ENCODE measurements at places on chromosomes 6 and 20. TPM values are rescaled to one million over a fixed set of nuclear protein-coding genes. Genes with fewer than 3 reads are reported as not detected.
A peak's percentile ranks its signal among the peaks of the same experiment; 100 is the strongest.

The TCF15 gene
- total RNA-seq, result not detected

The DUSP15 gene
- not detected for total RNA-seq

The C4A gene
- 7.0 TPM for total RNA-seq

The CTCFL gene
- total RNA-seq, result not detected

The IP6K3 gene
- not detected for total RNA-seq

The SLC2A10 gene
- 28.6 TPM for total RNA-seq

The MYLIP gene
- 29.2 TPM for total RNA-seq

The ZNF341 gene
- total RNA-seq, result 5.6 TPM

The PAK1IP1 gene
- total RNA-seq, result 15.2 TPM

The CEP162 gene
- total RNA-seq, result 6.0 TPM

DNA sequence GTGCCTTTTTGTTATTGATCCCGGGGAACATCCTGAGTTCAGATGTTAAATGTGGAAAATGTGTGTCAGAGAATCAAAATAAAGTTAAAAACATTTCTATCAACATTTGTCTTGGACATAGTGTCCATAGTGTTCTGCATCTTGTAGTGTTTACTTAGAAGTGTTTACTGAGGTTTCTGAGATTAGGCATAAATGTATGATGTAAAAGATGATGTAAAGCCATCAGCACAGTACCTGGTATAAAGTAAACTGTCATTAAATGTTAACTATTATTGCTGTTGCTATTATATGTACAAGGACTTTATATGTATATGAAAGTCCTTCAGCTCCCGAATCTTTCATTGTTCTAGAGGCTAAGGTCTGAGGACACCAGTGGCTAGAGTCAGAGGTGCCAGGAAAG lies 28.2 kb upstream of the VEGFA start:
- DNase-seq, result no peak

- no peak for DNase-seq
These were observed 144.7 kb downstream of the ERMARD start for GRCh38 chr6:169895926-169896761.

- DNase-seq, result no peak
These were observed 152.9 kb downstream of the SOD2 start for GRCh38 chr6:159540152-159540551.

DNA sequence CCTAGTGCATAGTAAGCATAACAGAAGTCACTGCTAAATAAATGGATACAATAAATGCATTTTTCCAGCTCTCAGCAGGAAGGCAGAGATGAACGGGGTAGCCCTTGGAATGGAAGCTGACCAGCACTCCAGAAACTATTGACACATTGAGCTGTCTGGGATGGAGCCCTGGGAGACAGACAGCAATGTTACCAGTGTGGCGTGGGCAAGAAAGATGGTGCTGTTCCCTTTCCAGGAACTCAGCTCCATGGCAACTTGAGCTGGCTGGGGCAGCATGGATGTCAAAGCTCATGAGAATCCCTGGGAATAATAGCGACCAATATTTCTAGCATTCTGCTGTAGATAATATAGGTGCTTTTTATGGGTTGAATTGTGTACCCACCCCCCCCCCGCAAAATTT lies 104.3 kb upstream of the PTPRT start:
- DNase-seq, result no peak

- DNase-seq, result peak; percentile 84
These were observed 4.0 kb upstream of the ZMYND8 start for GRCh38 chr20:47360297-47361056.

- DNase-seq, result no peak
These were observed 20.9 kb upstream of the PTPRK start for GRCh38 chr6:128541261-128541660.

DNA sequence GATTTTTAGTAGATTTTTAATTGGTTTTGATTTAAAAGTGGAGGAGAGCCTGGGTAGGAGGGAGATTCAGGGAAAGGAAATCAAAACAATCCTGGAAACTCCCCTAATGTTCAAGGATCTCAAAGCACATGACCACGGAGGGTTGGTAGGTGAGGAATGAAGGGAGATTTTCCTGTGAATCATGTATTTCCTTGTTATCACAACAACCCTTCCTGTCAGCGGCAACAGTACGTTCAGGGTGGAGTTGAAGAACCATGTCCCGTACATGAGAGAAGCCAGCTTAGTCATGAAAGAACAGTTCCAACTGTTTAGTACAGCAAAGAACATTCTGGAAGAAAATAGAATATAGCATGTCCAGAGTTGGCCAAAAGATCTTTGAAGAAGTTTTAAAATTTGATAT lies 79.4 kb upstream of the SCAF8 start:
- peak; percentile 1 for DNase-seq

DNA sequence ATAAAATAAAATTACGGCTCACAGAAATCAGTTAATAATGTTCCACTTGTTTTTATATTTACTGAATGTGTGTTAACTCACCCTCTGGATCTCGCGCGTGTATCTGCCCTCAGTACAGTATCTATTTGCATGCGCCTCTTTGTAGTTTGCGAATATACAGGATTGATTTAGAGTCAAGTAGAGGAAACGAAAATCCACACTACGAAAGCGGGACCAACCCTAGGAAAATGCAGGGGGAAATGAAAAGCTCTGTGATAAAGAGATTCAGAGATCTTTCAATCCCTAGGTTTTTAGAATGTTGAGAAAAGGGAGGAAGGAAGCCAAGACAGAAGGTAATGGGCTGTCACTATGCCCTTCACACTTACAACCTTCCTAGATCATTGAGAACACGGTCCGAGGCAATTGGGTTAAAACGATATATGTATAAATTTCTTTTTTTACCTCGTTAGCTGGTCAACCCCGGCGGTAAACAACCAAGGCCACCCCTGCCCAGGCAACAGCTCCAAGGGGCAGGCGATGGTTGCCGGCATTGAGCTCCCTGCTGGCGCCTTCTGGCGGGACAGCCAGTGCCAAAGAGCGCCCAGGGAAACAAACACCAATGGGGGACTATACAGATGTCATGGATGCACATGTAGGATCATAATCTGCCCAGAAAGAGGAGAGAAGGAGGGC lies 792 bp upstream of the FUT9 start:
- peak; percentile 6 for DNase-seq

- DNase-seq, result no peak
These were observed 23.1 kb upstream of the DNAAF9 start for GRCh38 chr20:3430376-3431069.

DNA sequence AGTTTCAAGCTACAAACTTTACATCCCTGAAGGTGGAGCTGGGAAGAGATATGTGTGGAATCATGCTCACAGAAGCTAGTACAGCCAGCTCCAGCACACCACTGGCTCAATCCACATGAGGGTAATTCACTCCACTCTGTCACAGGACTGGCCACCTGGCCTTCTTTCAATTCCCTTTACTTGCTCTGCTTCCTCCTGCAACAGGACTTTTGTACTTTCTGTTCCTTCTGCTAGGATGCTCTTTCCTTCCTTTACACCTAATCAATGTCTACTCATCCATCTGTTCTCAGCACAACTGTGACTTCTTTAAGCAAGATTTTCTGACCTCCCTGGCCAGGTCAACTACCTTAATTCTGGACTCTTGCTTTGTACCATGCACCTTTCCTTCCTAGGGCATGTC lies 39.4 kb upstream of the MYB start:
- DNase-seq, result no peak

- no peak for DNase-seq
These were observed 46.6 kb upstream of the TNFAIP3 start for GRCh38 chr6:137820425-137820824.

DNA sequence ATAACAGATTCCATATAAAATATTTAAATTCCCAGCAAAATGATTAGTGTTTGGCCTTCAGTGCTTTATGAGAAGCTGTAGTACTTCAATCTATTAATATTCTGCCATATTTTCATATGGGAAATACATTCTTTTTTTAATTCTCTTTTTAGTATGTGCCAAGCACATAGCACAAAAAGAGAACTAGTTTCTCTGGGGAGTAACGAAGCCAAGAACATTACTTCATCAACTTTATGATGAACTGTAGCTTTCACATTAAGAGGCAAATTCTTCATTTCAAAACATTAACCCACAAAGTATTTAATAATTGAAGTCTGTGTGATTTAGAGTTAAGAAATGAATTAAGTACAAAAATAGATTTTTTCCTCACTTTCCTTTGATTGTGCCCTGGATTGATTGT lies 281.0 kb upstream of the EYS start:
- DNase-seq, result no peak

DNA sequence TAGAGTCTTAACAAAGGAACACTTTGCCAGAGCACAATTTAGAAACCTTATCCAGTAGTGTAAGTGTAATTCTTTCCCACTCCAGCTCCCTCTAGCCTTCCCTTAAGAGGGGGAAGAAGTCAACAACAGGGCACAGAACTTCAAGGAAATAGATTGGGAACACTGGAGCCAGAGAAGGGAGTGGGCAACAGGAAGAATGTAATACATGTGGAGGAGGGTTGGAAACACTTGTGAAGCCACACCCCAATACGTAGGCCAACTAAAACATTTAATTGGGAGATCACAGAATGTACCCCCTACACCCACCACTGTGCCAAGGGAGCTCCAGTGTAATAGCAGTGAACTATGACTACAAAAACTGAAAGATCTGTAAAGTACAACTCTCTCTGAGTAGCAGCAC lies 735.7 kb upstream of the HS3ST5 start:
- no peak for DNase-seq

DNA sequence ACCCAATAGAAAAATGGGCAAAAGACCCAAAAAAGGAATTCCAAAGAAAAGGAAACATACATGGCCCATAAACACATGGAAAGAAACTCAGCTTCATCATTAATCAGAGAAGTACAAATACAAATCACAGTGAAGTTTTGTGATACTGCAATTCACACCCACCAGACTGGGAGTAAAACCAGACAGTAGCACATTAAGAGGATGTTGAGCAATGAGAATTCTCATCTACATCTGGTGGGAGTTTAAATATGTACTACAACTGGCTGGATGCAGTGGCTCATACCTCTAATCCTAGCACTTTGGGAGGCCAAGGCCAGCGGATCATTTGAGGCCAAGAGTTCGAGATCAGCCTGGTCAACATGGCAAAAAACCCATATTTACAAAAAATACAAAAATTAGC lies 125.7 kb upstream of the PHACTR1 start:
- no peak for DNase-seq

DNA sequence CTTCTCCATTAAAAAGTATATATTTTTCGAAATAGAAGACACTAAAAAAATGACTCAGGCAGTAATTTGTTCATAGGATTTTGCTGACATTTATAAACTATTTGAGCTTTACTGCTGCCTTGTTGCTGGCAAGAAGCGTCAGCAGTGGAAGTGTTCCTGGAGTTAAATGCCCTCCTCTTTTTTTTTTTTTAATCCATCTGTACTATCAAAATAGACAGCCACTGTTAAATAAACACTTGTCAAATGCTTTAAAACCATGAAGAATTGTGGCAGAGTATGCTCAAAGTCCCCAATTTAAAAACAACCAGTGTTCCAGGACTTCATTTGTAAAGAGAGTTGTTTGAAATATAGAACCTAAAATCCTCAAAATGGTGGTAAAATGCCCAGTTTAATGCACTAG lies 253.8 kb downstream of the NKAIN2 start:
- DNase-seq, result no peak

- DNase-seq, result no peak
These were observed 3.8 kb downstream of the NSFL1C start for GRCh38 chr20:1462834-1463233.

GRCh38 chr20:33097001-33097400 lies 17.6 kb downstream of the BPIFB4 start:
- no peak for DNase-seq

GRCh38 chr20:9615766-9616454 lies 101.5 kb downstream of the LAMP5 start:
- no peak for DNase-seq

GRCh38 chr6:72650081-72650745 lies 28.3 kb downstream of the KCNQ5 start:
- no peak for DNase-seq

DNA sequence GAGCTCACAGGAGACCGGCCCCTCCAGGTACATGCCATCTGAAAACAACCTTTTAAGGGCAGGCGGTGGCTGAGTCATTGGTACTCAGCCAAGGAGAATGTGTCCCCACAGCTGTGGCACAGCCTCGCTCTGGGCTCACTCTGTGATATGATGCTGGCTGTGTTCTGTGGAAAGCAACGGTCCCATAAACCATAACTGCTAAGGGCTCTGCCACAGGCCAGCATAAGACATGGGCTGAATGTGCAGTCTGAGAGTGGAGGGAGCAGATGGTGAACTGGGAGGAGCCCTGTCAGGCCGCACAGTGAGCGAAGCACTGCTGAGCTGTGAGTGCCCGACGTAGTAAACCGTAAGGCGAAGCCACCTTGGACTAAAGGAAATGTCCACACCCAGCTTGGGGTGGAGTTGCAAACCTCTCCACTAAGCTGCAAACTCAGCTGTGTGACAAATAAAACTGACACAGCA lies 375.8 kb downstream of the THBS2 start:
- peak; percentile 81 for DNase-seq

DNA sequence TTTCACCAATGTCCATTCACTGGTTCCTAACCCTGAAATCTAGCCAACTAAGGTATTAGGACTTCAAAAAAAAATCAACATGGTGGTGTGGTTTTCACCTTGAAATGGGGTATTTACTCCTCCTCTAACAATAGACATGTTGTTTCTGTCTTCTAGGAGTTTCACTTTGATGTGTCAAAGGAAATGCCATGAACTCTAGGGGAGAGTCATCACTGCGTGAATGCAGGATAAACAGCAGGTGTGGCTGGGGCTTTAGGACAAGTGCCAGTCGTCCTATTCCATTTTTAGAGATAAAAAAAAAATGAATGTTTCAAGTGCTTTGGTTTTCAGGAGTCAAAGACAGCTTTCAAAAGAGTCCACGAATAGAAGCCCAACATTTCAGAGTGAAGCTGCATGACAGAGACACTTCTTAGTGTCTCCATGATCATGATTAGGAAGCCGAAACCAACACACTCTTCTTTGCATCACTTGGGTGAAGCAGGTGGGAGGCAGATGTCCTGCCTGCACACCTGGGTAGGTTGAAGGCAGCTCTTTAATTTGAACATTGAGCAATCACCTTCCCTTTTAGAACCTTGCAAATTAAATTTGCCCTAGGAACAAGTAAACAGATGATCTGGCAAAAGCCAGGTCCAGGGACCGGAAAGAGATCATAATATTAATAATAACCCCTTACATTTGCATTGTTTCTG lies 328.5 kb upstream of the PRDM1 start:
- no peak for DNase-seq

DNA sequence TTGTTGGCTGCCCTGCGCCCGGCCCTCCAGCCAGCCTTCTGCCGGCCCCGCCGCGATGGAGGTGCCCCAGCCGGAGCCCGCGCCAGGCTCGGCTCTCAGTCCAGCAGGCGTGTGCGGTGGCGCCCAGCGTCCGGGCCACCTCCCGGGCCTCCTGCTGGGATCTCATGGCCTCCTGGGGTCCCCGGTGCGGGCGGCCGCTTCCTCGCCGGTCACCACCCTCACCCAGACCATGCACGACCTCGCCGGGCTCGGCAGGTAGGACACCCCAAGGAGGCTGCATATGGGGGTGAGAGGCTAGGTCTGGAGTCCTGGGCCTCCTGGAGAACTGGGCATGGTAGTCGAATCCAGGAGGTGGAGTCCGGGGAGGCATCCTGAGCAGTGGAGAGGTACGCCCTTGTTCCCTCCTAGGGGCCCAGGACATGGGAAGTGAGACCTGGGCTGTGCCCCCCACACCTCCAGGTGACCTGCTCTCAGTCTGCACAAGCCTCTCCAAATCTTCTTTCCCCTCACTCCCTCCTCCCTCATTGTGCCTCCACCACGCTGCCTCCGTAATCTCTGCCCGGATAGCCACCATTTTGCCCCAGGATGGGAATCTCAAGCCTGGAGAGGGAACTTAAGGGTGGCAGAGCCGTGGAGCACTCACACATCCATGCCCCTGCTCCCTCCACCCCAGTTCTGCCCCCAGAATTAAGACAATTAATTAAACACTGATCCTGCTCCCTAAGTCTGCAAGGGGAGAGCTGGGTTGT lies 541 bp downstream of the CDC25B start:
- no peak for DNase-seq

- DNase-seq, result peak; percentile 84
These were observed 82.6 kb upstream of the CCDC167 start for GRCh38 chr6:37582306-37582705.

All from PC-9 (cell line).